Endodermal cell (in vitro differentiated cells): ENCODE measurements at places on chromosomes 16 and 17. TPM values are rescaled to one million over a fixed set of nuclear protein-coding genes. Genes with fewer than 3 reads are reported as not detected.

GRCh38 chr16:13543850-13544249, 376.1 kb upstream of the ERCC4 start:
- no peaks in the 10 kb centered on the region for H3K36me3 ChIP-seq
- H3K27me3 ChIP-seq = no peaks in the 10 kb centered on the region
- no peak overlapping the region for H3K4me3 ChIP-seq
- H3K4me1 ChIP-seq = no peaks in the 10 kb centered on the region

Gene CFDP1
- 93.8 to 126 TPM (median 117 TPM) in 3 replicates for total RNA-seq

Gene CHST4
- 1.9 to 4.4 TPM (median 2.3 TPM) in 3 replicates for total RNA-seq

Gene UBE2Z
- 73.6 to 99.0 TPM (median 97.1 TPM) in 3 replicates for total RNA-seq

Gene TLCD2
- 1.8 TPM in 2 replicates for total RNA-seq
